ENCODE measurements at places on chromosomes 3 and 15. TPM values are rescaled to one million over a fixed set of nuclear protein-coding genes. Genes with fewer than 3 reads are reported as not detected.

DNA sequence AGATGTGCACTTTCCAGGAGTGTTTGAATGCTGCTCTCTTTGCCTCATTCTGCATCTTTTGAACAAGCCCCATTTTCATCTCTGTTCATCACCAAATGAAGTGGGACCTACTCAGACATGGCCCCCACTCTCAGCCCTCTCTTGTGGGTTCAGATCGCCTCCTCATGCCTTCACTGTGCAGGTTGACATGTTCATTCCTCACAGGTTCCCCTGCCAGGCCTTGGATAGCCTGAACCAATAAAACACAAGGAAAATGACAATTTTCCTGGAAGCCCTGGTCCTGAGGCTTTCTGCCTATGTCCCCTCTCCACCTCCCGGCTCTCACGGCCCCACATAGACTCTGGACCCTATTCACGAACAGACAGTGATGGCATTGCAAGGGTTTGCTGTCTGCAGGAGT, 17.7 kb downstream of the KLF15 start:
- DNase-seq, result no peak

DNA sequence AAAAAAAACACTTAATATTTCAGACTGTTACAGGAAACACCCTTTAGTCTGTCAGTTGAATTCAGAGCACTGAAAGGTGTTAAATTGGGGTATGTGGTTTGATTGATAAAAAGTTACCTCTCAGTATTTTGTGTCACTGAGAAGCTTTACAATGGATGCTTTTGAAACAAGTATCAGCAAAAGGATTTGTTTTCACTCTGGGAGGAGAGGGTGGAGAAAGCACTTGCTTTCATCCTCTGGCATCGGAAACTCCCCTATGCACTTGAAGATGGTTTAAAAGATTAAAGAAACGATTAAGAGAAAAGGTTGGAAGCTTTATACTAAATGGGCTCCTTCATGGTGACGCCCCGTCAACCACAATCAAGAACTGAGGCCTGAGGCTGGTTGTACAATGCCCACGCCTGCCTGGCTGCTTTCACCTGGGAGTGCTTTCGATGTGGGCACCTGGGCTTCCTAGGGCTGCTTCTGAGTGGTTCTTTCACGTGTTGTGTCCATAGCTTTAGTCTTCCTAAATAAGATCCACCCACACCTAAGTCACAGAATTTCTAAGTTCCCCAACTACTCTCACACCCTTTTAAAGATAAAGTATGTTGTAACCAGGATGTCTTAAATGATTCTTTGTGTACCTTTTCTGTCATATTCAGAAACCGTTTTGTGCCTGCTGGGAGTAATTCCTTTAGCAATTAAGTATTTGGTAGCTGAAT, 17.9 kb downstream of the TMEM43 start:
- no peak for DNase-seq

- peak; percentile 17 for DNase-seq
Observed at GRCh38 chr15:40825661-40826422, 2.7 kb downstream of the PPP1R14D start.

MEIS2 gene
- total RNA-seq, result 29.3 TPM

COL8A1 gene
- 157 TPM for total RNA-seq

DNA sequence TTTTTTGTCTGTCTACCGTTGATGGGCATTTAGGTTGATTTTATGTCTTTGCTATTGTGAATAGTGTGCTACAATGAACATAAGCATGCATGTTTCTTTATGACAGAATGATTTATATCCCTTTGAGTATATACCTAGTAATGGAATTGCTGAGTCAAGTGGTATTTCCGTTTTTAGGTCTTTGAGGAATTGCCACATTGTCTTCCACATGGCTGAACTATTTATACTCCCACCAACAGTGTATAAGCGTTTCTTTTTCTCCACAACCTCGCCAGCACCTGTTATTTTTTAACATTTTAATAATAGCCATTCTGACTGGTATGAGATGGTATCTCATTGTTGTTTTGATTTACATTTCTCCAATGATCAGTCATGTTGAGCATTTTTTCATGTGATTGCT, 89.6 kb upstream of the GALNT15 start:
- DNase-seq, result peak; percentile 47

ATP13A5 gene
- total RNA-seq, result not detected

- DNase-seq, result peak; percentile 88
Observed at GRCh38 chr3:155664925-155665695, 79.8 kb downstream of the PLCH1 start.

- peak; percentile 46 for DNase-seq
Observed at GRCh38 chr3:123809597-123809996, 74.5 kb downstream of the MYLK start.

- no peak for DNase-seq
Observed at GRCh38 chr3:38958026-38958720, 93.6 kb downstream of the SCN11A start.

- DNase-seq, result no peak
Observed at GRCh38 chr15:96361309-96362010, 31.0 kb downstream of the NR2F2 start.

SPTBN5 gene
- total RNA-seq, result 0.11 TPM

CCR8 gene
- total RNA-seq, result not detected

- no peak for DNase-seq
Observed at GRCh38 chr3:67296039-67296892, 298.2 kb downstream of the KBTBD8 start.

SLC22A13 gene
- total RNA-seq, result 0.38 TPM

DNA sequence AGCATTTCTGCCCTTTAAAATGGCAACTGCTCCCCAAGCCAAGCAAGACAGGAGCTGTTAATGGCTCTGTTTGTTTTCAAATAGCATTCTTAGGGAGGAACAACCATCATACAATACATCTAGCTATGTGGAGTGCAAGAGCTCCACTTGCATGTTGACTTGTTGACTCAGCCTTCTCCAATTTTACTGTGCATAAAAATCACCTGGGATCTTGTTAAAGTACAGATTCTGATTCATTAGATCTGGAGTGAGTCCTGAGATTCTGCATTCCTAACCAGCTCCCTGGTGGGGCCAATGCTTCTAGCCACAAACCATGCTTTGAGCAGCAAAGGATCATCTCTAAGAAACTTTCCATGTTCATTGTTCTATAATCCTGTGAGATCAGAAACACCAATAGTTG, 171.4 kb downstream of the THRB start:
- no peak for DNase-seq

DNA sequence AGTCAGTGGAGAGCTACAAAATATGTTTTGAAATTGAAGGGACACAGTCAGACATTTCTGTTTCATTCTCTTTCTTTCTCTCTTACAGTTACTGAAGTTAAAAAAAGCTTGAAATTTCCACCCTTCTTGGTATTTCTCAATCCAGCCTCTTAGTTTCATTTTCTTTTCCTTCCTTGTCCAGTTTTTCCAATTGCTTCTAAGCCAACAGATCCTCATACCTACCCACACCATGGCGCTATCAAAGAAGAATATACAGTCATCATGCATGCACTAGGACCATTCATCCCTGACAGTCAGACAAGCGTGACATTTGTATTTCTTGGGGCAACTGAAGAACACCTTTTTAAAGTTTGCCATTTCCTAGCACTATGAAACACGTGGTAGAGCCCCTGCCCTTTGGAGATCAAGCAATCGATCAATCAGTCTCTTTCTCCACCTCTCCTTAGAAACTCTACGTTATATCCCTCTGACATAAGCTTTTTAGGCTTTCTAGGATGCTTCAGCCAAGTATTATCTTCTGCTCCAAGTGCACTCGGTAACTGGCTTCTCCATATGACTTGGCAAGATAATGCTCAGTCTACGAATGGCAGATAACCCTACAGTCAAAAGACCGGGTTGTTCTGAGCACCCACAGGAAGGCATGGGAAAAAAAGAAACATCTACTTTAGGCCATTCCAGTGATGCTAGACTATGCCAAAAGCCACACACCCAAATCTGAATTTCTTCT, 65.4 kb downstream of the FBN1 start:
- DNase-seq, result peak; percentile 61

DNA sequence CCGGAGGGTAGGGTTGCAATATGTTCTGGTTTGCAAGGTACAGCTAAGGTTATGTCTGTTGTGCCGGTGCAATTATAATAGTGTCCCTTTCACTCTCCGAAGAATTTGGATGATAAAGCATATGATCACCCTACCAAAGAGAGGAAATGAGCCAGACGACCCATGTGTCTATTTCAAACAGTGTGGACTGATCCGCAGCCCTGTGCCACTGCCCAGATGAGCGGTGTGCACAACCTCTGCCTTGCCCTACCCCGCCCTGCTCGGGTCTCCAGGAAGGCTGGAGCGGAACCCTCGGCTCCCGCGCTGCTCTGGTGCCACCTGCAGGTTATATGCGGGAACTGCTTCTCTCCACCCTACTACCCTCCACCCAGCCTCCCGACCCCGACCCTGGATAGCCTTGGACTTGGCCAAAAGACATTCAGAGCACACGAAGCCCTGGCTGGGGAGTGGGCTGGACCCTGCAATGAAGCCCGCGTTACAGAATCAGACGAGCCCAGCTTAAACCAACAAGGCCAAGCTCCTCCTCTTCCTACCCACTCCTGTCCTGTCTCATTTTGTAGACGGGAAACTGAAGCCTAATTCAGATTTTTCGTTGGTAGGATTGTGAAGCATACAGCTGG, 68.4 kb upstream of the CHRNB4 start:
- DNase-seq, result peak; percentile 66

NME9 gene
- not detected for total RNA-seq

- peak; percentile 45 for DNase-seq
Observed at GRCh38 chr3:42043099-42043813, 47.9 kb upstream of the TRAK1 start.

DNA sequence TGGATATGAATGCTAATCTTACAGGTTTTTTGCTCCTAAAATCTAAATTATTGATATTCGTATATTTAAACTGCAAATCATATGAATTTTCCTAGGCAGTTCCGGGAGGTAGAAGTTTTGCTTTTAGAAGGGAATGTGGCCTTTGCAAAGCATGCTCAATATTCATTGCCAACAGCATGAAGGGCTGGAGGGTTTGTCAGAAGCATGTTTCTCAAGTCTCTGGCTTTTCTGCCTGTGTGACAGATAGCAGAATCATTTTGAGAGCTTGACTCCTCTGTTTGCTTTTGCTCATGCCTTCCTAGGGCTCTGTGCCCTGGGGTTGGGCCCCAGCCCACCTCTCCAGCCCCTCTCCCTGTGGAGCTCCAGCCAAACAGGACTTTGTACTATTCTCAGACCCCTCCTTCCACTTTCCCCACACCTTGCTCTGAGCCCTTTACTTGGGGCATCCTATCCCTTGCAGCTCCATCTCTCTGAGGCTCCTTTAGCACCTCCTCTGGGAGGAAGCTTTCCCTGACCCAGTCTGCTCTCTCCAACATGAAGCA, 91.3 kb downstream of the ARNT2 start:
- peak; percentile 63 for DNase-seq

DNA sequence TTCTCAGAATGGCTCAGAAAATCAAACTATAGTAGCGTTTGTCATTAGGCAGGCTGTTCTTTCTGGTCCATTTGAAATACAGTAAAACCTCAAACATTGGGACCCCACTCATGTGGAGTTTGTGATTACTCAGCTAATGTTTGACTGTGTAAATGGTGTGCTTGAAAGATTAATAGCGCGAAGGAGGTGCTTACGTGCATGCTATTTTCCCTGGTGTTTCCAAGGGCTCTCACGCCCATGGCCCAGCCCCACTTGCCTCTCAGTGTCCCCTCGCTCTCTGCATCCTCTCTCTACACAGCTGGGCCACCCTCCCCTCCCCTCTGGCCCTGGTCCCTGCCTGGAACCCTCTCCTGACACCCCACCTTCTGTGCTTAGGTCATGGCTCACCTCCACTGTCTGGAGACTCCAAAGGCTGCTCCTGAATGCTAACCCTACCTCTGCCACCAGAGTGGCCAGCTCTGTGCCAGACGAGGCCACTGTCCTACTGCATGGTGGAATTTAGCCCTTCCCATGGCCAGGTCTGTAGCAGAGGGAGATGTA, 194.2 kb downstream of the PLCL2 start:
- no peak for DNase-seq

GRCh38 chr3:121517953-121518655, 27.7 kb downstream of the POLQ start:
- DNase-seq, result no peak

GRCh38 chr3:55402886-55403609, 84.1 kb downstream of the WNT5A start:
- peak; percentile 38 for DNase-seq

GRCh38 chr3:71397046-71397445, 186.5 kb downstream of the FOXP1 start:
- DNase-seq, result peak; percentile 60

DNA sequence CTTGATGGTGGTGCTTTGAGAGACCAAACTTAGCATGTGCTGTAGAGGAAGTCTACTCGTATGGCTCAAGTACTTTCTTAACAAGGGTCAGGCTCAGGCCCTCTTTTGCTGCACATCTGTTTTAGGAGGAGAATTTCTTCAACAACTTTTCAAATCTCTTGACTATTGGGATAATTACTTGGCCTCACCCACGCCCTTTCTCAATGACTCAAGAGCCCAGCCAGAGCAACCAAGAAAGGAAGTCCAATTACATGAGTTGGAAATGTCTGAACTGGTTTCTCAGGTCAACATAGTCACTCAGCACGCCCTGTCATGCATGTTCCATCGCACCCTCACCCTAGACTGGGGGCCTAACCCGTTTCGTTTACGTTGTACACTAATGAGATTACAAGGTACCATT, 44.8 kb upstream of the UMPS start:
- DNase-seq, result peak; percentile 75

- no peak for DNase-seq
Observed at GRCh38 chr3:142118911-142119310, 30.4 kb downstream of the TFDP2 start.

- DNase-seq, result no peak
Observed at GRCh38 chr3:21372316-21372715, 378.7 kb downstream of the ZNF385D start.

GRCh38 chr3:40800343-40800742, 275.6 kb downstream of the ZNF621 start:
- DNase-seq, result peak; percentile 77

DNA sequence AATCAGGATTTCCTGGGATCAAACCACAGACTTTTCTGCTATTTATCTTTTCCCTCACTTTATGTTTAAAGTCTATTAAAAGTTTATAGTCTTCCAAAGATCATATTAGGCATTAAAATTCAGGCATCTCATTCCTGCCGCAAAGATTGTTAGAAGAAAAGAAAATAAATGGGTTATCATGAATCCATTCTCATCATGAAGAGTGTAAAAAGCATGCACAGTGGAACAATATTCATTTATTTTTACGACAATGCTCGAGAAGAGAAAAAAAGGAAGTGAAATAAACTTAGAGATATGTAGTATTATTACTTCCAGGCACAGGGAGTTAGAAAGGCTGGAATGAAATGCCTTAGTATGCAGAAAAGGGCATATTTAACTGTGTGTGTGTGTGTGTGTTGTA, 213.7 kb upstream of the PLSCR5 start:
- no peak for DNase-seq

DNA sequence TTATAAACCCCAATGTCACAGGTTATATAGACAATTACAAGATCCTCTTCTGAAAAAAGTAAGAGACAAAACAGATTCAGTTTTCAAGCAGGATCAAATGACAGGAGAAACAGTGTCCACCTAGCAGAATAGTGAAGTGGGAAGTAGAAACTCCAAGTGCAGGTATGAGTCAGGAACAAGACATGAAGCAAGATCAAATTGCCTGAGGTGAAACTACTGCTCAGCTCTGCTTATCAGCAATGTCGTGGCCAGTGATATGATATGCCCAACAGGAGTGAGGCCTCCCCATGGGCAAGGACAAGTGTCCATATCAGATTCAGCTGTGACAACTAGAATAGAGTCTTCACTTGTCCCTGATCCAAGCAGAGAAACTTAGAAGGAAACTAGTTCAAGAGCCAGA, 100.0 kb downstream of the ZMAT3 start:
- DNase-seq, result peak; percentile 10

- no peak for DNase-seq
Observed at GRCh38 chr15:70198441-70199123, 100.9 kb upstream of the TLE3 start.
